ENCODE measurements at places on chromosomes 1 and 21.

DNA sequence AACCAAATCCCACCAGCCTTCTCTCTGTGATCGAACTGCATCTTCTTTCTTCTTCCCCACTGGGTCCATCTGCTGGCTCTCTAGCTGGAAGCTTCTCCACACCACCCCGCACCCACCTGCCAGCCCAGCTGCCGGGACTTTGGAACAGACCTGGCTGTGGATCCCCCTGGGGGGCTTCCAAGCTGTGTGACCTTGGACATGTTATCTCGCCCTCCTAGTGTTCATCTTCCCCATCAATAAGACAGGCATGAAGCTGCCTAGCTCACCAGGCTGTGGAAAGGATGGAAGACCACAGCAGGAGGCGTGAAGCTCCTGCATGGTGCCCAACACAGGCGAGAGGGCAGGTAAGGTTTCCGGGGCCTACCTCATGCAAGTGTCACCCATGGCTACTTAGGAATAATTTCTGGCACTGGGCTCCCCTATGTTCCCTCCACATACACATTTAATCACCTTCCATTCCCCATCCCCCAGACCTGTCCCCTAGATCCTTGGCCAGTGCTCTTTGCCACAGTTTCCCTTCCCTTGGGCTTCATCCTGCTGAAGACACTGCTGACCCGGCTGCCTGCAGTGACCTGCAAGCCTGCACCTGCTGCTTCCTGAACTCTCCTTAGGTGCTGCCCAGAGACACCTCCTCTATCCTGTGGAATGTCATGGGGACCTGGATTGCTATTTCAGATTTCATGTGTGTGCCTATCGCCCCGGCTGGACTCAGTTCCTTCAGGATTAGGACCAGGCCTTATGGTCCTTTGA lies 13.2 kb upstream of the C2CD2 start:
- no peak for DNase-seq

- no peak for DNase-seq
Measured at GRCh38 chr1:22163137-22163536, 20.2 kb upstream of the WNT4 start.

- no peak for DNase-seq
Measured at GRCh38 chr1:30783256-30783915, 25.8 kb upstream of the LAPTM5 start.

GRCh38 chr1:30129421-30130055 lies 593.8 kb downstream of the MATN1 start:
- DNase-seq: no peak

- no peak for DNase-seq
Measured at GRCh38 chr1:9229549-9229948, 5.0 kb upstream of the H6PD start.

DNA sequence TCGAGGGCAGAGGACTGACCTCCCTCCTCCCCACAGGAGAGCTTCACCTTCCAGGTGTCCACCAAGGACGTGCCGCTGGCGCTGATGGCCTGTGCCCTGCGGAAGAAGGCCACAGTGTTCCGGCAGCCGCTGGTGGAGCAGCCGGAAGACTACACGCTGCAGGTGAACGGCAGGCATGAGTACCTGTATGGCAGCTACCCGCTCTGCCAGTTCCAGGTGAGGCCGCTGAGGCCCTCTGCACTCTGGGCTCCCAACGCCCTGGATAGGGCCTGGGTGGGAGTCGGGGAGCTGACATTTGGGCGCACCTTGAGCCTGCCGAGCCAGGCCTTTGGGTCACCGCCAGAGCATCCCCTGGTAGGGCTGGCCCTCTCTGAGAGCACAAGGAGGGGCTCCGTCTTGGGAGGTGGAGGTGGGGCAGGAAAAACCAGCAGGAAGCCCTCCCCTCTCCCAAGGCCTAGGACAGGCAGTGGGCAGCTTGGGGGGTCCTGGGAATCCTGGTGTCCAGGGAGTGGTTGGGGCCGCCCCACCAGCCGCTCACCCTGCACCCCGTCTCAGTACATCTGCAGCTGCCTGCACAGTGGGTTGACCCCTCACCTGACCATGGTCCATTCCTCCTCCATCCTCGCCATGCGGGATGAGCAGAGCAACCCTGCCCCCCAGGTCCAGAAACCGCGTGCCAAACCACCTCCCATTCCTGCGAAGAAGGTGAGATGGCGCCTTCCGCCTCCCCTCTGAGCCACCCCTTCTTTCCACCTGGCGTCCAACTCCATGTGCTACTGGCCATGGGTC lies 65.1 kb downstream of the PIK3CD start:
- DNase-seq: no peak

DNA sequence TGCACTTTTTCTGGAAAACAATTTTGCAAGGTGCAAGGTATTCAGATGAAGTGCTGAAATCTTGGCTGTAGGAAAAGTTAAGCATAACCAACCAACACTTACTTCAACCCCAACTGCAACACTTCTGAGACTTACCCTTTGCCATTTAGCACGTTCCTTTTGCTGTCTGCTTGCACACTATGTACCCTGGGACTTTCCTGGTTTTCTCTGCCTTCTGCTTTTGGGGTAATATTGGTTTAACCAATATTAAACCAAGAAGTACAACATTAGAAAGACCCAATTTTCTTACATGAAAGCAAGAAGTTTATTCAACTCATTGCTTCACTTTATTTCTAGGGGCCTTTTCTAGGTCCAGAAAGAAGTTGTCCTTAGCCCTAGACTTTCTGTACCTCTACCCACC lies 193.0 kb downstream of the HLX start:
- DNase-seq: no peak

DNA sequence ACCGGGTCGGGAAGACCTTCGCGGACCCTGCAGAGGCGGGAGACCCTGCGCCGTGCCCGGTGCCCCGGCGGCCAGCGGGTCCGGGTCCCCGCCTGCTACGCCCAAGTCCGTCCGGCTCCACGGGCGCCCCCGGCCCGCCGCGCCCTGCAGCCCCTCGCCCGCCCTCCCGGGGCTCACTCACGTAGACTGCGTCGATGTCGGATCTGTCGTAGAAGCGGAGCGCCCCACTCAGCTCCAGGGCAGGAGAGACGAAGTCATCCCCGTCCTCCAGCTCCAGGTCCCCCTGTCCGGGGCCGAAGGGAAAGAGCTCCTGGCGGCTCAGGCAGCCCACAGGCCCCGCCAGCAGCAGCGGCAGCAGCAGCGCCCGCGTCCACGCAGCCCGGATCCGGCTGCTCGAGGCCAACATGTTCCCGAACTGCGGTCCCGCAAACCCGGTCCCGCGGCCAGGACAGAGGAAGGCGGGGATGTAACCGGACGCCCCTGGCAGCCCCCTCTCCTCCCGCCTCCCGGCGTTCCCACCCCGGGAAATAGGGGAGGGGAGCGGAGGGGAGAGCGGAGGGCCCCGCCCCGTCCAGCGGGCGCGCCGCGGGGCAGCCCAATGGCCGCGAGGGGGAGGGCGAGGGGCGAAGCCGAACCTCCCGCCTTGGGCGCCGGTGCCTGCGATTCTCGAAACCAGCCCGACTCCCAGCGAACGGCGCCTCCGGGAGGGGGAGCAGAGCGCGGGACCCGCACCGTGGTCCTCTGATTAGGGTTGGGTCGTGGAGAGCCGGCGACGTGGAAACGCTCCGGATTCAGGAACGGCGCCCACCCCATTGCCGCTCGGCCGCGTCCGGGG lies at the start of gene NID1:
Gene NID1 (minus strand): TSS at position 417 of the 835 bp plus-strand sequence. CDS start 11 bp downstream, at position 406.
- peak; percentile 87 for DNase-seq

- DNase-seq: no peak
Measured at GRCh38 chr21:29008367-29008766, 10.8 kb downstream of the RWDD2B start.

- no peak for DNase-seq
Measured at GRCh38 chr1:194387531-194387930, 1201.1 kb upstream of the B3GALT2 start.

DNA sequence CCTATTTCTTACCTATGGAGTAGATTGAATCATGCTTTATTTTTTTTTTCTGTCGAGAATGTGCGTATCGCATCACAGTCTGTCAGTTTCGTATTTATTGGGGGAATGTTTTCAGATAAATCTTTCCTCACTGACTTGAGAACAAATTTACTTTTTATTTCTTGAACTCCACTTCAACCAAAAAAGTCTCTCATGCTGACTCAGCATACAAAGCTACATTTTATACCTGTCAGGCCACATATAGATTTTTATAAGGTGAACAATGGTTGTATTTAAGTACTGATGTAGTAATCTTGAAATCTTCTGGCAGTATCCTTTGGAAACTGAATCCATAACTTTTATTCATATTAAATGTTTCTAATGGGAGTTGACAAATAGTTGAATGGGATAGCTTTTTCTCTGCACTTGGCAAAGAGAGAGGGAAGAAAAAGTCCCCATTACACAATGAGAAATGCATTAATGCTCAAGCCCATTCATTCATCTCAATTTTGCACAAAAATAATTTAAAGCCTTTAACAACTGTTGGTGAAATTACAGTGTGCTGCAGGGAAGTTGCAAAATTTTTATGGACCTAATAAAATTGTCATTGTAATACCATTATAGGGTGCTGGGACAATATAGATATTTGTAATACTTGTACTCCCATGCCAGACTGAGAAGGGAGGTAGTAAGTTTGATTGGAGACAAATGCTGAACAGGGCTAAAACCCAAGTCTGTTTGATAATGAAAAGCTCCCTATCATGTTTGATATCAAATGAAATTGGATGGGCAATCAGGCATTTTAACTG lies 367.6 kb downstream of the HLX start:
- no peak for DNase-seq

- DNase-seq: no peak
Measured at GRCh38 chr1:240511789-240512188, 100.2 kb downstream of the GREM2 start.

GRCh38 chr1:119032986-119033385 lies 44.8 kb upstream of the TBX15 start:
- no peak for DNase-seq

GRCh38 chr1:27491748-27492700 lies 2.1 kb upstream of the WASF2 start:
- DNase-seq: peak; percentile 29

DNA sequence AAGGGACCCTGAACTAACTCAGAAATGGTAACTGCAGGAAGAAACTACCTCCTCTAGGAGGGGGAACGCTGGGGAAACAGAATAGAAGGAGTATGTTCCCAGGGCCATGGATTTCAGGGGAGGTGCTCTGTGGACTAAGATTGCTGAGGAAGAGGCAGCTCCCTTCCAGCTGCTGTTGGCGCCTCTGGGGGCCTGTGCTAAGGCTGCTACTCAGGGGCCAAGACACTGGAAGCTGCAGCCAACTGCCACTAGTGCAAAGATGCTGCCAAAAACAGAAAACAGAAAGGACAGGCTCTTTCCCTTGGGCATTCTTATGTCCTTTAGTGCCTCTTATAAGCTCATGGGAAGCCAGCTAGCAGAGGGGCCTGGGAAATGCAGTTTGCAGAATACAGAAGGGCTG lies 58.0 kb upstream of the SGIP1 start:
- DNase-seq: no peak

DNA sequence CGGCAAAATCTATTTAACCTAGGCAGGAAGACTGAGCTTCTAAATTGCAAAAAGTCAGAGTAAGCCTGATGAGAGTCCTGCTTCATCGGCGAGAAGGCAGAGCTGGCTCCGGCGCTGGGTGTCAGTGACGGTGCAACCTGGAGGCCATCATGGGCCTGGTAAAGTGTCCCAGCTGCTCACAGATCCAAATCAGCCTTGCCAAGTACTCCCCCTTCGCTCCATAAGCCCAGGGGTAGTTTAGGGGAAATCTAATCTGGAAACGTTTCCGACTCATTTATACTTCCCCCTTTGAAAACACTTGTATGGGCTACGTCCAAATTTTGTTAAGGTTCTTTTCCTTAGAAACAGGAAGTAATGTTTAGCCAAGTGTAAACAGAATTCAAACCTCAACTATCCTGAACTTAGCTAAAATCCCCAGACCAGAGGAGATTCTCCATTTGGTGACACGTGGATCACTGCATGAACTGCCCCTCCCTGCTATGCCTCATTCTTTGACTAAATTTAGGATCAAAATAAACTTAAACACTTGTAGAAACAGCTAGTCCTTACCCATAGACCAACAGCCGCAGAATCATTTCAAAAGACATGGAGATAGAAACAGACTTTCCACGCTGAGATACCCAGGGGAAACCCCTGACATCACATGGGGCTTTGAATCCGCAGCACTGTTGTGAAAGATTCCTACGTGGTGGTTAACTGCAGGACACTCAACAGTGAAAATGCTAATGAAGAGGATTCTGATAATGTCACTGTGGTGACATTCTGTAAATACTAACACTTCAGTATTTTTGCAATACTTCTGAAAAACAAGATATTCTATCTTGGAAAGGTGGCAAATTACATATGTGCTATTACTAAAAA lies 172.7 kb downstream of the TGFBR3 start:
- DNase-seq: peak; percentile 32

DNA sequence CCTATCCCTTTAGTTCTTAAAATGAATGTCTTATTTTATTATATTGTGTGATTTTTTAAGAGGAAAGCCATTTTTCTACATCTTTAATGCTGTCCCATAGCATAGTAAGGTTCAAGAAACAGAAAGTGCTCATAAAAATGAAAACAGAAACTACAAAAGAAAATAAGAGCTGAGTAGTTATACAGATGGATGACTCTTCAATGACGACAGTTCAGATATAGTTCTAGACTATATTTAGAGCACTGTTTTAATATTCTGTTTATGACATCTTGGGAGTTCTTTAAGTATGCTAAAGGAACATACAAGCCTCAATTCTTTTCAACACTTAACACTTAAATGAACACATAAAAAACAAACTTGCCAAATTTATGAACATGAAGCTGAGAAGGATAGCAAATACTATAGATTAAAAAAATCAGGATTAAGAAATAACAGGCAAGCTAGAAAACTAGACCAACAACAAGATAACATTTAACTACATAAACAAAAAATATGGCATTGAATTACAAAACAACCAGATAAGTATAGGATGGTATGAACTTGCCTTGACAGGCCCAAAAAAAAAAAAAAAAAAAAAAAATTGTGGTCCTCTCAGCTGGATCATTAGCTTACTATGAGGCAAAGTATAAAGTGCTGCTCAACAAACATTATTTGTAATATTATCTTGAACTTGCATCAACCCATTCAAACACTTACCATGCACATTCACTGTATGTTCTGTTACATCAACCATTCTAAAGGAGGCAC lies 87.9 kb downstream of the ZZZ3 start:
- DNase-seq: no peak

DNA sequence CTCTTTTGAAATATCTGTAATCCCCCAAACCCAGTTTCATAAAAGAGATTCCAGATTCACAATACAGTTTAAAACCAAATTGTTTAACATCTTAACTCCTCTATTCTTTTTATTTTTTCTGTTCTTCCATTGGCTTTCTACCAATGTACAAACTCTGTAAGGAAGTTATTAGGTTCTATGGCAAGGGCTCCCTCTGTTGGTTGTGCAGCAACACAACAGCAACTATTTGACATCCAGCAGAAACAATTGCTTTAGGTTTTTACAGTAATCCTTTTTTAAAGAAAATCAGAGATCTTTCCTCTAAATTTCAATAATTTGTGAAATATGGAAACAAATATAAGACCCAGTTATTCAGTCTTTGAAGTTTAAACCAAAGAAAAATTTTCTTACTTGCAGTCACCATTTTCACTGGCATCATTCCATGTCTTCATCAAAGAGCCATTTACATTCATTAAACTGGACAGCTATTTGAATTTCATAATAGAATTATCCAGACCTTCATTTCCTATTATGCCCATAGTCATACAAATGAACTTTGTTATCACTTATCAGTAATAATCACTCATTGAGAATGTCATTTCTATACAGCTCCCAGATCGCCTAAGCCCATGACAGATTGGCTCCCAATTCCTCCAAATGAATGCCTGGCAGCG lies 46.5 kb upstream of the RNF11 start:
- peak; percentile 68 for DNase-seq

All from fibroblast of skin of back (primary cell).